Activated CD4-positive, alpha-beta T cell treated with anti-CD3 and anti-CD28 coated beads for 36 hours (primary cell): ENCODE measurements at places on chromosomes 1 and 21. TPM values are rescaled to one million over a fixed set of nuclear protein-coding genes. Genes with fewer than 3 reads are reported as not detected.

SMIM1 gene
- total RNA-seq, result 4.2 TPM

GRCh38 chr1:47324682-47325081, 8.9 kb upstream of the CMPK1 start:
- no peak for DNase-seq

DNA sequence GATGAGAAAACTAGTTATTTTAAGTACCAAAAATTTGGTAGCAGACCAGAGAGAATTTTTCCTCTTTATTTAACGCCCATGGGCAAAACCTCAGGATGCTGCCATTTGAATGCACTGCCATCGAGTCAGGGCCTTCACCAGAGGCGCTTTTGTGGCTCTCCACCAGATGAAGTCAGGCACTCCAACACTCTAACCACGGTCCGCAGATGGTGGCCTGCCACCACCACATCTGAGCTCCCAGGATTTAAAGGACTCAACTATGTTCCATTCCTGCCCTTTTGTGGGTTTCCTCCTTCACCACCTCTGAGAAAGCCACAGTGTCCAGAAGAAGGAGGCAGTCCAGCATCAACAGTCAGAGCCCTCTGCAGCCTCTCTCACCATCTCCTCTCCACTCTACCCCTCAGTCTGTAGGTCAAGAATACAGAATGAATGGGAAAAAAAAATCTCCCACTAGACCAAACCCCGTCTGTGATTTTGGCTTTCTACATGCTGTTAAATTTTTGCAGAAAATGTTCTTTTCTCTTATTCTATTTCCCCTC, 647.4 kb downstream of the USP25 start:
- no peak for DNase-seq

- DNase-seq, result no peak
Observed at GRCh38 chr1:229896306-229896705, 170.7 kb upstream of the GALNT2 start.

KAZN gene
- 0.89 TPM for total RNA-seq

- no peak for DNase-seq
Observed at GRCh38 chr1:52264530-52265115, 101.4 kb downstream of the CC2D1B start.

DNA sequence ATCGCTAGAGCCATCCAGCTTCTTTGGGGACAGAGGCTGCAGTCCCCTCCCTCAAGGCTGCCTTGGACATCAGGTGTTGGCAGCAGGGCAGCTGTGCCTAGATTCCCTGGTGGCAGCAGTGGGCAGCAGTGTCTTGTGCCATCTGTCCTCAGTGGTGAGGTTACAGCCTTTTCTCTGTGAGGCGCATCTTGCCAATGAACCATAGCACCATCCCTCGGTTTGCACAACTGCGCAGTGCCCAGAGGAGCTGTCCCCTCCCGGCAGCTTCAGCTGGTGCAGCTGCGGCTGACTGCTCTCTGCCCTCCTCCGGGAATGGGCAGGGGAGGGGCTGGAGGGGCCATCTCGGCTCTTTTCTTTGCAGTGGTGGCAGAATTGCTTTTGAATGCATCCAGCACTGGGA, 59.0 kb upstream of the C8B start:
- no peak for DNase-seq

C4BPA gene
- not detected for total RNA-seq

TPTE gene
- total RNA-seq, result not detected

ISG20L2 gene
- 65.2 TPM for total RNA-seq

DNA sequence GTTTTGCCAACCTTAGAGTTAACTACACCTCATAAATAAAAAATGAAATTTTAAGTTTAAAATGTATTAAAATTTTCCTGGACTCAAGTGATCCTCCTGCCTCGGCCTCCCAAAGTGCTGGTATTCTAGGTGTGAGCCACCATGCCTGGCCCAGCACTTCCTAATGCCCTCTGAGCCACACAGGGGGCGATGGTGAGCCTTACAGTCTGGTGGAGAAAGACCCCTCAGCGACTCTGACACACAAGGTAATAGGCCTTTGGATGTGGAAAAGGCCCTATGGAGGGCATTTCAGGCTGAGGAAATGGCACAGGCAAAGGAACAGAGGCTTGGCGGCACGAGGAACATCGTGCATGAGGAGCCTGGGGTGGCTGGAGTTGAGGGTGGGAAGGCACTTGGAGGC, 6.7 kb downstream of the CITED4 start:
- DNase-seq, result peak; percentile 51

ITLN1 gene
- not detected for total RNA-seq

DNA sequence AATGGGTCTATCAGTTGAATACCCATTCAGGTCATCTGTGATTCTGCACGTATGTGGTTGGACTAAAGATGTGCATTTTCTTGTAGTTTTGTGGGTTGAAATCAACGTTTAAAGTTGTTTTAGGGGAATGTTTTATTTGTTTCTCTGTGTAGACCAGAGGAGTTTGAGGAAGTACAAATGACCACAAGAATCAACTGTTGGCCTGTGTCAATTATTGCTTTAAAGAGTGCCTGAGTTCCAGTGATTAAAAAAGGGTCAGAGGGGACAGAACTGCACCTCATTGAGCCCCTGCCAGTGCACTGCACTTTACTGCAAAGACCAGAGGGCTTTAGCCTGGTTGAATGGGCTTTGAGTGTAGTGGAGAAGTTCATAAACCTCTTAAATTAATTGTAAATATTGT, 190.3 kb downstream of the VPS13D start:
- no peak for DNase-seq

FGR gene
- 0.11 TPM for total RNA-seq

- DNase-seq, result no peak
Observed at GRCh38 chr21:36430841-36431240, 45.6 kb downstream of the CHAF1B start.

GRCh38 chr1:41526956-41527561, 42.6 kb upstream of the EDN2 start:
- DNase-seq, result no peak

GRCh38 chr1:232598133-232598532, 31.8 kb downstream of the SIPA1L2 start:
- DNase-seq, result no peak

GRCh38 chr1:159939678-159940002, 5.8 kb downstream of the IGSF9 start:
- DNase-seq, result no peak

DNA sequence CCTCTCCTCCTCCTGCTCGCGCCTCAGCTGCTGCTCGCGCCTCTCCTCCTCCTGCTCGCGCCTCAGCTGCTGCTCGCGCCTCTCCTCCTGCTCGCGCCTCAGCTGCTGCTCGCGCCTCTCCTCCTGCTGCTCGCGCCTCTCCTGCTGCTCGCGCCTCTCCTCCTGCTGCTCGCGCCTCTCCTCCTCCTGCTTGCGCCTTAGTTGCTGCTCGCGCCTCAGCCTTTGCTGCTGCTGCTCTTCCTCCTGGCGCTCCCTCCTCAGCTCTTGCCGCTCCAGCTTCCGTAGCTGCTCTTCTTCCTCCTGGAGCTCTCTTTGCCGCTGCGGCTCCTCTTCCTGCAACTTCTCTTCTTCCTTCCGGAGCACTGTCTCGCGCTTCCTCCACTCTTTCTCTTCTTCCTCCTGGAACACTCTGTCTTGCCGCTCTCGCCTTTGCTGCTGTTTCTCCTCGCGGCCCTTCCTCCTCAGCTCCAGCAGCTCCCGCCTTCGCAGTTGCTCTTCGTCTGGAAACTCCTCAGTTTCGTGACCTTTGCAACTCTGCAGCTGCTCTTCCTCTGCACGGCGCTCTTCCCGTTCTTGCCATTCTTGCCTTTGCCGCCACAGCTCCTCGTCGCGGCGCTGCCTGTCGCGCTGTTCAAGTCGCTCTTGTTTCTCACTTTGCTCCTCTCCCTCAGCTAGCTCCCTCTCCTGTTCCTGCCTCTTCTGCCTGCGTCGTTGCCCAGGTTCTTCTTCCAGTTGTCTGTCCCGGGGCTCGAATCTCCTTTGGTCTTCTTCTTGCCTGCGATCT, 3.0 kb downstream of the TCHH start:
- DNase-seq, result peak; percentile 31

ANKRD45 gene
- 0.11 TPM for total RNA-seq

GRCh38 chr1:4179914-4180735, 280.1 kb upstream of the C1orf174 start:
- DNase-seq, result peak; percentile 28

FAM163A gene
- not detected for total RNA-seq

LGR6 gene
- 0.09 TPM for total RNA-seq

DNA sequence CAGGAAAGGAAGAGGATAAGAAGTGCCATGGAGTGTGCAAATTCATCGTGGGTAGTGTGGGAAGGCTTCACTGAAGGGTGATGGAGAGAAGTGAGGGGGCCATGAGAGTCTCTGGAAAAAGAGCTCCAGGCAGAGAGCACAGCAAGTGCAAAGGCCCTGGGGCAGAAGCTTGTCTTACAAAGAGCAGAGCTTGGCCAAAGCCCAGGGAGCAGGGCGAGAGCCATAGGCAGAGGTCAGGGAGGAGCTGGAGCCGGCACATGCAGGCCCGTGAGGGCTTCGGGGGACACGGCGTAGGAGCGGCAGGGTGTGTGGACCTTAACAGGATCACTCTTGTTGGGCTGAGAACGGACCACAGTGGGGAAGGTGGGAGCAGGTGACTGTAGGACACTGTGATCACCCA, 83.7 kb upstream of the EDN2 start:
- no peak for DNase-seq

DNA sequence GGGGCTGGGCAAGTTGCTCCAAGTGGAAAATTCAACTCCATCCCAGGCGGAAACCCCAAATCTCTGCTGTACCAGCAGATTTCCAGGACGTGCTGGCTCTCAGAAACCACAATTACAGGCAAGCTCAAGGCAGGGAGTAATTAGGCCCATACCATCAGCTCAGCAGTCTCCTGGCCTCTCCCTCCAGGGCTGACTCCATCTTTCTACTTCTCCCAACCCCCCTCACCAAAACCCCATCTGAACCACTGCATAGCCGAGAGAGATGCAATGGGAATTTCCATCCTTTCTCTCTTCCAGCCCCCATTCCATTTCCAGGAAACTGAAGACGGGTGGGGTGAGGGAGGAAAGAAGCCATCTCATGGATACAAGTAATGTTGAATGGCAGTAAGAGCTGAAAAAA, 41.2 kb downstream of the ARHGEF11 start:
- DNase-seq, result no peak

GRCh38 chr1:29878501-29878900, 642.2 kb downstream of the PTPRU start:
- no peak for DNase-seq

DNA sequence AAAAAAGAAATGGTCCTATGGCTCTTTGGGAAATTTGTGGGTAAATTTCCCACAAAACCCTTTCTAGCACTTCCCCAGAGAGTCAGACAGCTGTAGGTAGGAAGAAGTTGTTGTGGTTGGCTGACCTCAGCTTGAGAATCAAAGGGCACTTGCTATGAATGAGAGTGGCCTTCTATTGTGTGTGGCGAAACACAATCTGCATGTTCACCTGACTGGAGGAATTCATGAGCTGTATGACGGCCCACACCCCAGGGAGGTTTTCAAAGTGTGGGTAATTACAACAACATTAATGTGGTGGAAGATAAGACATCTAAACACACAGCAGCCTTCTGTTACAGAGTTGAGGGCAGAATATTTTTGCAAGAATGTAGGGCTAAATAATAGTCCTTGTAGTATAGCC, 38.8 kb downstream of the NGF start:
- no peak for DNase-seq

KDF1 gene
- total RNA-seq, result 0.30 TPM

- no peak for DNase-seq
Observed at GRCh38 chr1:193156117-193156821, 30.1 kb downstream of the B3GALT2 start.

OR2T35 gene
- total RNA-seq, result not detected

DNA sequence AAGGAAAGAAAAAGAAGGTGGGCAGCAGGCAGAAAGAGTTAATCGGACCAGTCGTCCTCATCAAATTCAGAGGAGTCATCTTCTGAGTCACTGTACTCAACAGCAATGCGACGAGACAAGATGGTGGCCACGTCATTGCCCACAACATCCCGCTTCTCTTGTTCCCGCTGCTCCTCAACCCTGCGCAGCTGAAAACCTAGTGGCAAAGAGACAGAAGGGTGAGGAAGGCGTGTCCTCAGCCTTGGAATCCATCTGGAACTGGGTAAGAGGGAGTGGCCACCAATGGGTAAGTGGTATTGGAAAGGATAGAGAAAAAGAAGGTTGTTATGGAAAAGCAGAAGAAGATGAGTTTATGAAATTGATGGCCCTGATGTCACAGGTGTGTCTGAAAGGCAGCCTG, 15.7 kb downstream of the GPR3 start:
- DNase-seq, result no peak

- DNase-seq, result no peak
Observed at GRCh38 chr1:58030456-58030855, 516.1 kb downstream of the OMA1 start.

DNA sequence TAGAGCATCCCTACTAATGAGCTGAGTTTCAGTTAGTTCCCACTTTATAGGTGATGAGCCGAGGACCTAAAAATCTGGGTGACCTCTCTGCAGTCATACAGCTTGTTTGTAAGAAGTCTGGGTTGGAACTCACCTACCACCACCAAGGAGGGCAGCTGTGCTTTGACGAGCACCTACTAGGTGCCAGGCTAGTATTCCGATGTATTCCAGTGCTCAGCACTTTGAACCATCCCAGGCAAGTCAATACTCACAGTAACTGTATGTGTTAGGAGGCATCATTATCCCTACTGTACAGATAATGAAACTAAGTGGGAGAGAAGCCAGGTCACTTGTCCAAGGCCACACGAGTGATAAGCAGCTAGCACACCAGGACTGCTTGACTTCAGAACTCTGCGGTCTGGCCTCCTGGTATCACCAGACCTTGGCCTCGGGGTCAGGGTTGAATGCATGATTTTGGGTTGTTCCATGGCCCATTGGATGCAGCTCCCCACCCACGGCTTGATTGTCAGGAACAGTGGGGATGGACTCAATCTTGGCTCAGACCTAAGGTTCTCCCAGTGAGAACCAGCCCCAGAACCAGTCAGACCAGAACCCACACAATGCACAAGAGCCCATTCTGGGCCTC, 20.7 kb downstream of the ECE1 start:
- no peak for DNase-seq

DNA sequence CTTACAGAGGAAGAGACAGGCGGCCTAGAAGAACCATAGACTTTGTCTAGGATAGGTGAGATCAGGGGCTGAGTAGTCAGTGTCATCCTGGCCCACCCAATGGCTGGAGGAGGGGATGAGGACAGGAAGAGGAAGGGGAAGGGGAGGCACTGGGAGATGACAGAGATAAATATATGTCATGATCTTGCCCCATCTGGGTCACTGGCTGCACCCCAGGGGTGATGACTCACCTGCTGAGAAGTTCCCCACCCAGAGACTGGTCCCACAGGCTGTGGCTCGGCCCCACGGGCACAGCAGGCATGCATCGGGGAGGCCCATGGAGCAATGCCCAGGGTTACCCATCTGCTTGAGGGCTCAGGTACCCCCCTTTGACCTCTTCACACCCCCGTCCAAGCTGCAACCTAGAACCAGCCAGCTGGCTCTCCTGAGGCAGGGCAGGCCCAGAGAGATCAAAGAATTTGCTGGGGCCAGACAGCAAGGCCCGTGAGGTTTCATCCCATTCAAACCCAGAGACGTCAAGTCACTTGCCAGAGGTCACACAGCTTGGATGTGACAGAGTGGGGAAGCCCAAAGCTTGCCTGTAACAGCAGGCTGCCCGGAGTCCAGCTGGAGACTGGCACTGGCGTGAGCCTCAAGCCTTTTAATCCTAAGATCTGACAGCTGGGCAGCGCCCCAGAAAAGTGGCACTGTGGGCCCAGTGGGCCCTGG, 34.7 kb upstream of the CASZ1 start:
- DNase-seq, result no peak

FUBP1 gene
- 240 TPM for total RNA-seq
